Esophagus mucosa (tissue), 1 donor: ENCODE measurements at places on chromosomes 1 and 21. TPM values are rescaled to one million over a fixed set of nuclear protein-coding genes. Genes with fewer than 3 reads are reported as not detected.

DNA sequence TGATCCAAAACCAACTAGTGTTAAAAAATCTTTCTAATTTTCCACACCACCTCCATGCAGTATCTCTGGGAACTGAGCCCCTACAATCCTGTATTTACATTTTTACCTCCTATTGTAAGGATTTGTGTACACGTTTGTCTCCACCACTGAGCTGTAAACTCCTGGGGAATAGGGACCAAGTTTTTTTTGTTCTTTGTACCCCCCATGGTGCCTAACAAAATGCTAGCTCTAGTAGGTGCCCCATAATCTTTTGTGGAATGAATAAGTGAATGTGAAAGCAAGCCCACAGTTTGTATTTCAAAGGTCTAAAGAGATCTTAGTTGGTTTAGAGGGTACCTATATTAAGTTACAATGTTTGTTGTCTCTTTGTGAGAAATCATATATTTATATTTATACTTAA, 879 bp upstream of the WLS start:
- ATAC-seq: no peak

- ATAC-seq: no peak
These were observed 17.7 kb downstream of the CD1E start for GRCh38 chr1:158371188-158371953.

DNA sequence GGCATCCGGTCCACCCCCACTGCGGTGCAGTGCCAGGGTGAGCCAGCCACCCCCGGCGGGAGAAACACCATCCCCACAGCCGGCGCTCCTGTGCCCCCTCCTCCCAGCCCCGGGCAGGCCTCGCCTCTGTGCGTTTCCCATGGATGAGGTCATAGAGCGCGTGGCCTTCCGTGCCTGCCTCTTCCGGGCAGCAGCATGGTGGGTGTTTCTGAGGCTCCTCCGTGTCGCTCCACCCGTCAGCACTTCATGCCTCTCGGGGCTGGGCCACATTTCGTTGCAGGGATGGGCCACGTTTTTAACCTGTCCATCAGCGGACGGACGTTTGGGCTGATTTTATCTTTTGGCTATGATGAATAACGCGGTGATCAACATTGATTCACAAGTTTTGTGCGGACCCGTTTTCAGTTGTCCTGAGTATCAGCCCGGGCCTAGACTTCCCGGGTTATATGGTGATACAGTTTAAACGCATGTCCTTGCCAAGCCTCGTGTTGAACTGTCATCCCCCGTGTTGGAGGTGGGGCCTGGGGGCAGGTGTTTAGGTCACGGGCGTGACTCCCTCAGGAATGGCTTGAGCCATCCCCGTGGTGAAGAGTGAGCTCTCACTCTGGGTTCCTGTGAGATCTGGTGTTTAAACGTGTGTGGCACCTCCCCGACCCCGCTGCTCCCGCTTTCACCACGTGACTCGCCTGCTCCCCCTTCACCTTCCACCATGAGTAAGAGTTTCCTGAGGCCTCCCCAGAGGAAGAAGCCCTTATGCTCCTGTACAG, 64.8 kb downstream of the SLX9 start:
- no peak for ATAC-seq

GRCh38 chr1:3828391-3828790, 28.6 kb downstream of the CEP104 start:
- ATAC-seq: no peak

Gene CACNA1S
- total RNA-seq: not detected
